ENCODE measurements at places on chromosomes 3 and 15. TPM values are rescaled to one million over a fixed set of nuclear protein-coding genes. Genes with fewer than 3 reads are reported as not detected.

- DNase-seq, result no peak
Measured at GRCh38 chr3:38636464-38636863, 13.0 kb downstream of the SCN5A start.

GRCh38 chr3:97956051-97956450 lies 16.2 kb downstream of the RIOX2 start:
- no peak for DNase-seq

DNA sequence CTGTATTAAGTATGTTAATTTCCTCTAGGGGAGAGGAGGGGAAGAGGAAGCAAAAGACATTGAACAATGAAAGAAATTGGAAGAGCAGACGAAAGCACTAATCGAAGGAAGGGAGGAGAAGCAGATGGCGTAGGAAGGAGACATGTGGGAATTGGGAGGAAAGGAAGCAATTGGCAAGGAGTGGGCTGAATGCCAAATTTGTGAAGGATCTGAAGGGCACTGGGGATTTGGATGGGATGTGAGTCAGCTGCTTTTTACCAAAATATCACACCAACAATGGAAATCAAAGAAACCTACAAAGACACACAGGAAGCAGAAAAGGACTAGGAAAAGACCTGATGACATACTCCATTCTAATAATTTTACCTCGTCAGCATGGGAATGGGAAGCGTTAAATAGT lies 1029.8 kb downstream of the ROBO1 start:
- no peak for DNase-seq

DNA sequence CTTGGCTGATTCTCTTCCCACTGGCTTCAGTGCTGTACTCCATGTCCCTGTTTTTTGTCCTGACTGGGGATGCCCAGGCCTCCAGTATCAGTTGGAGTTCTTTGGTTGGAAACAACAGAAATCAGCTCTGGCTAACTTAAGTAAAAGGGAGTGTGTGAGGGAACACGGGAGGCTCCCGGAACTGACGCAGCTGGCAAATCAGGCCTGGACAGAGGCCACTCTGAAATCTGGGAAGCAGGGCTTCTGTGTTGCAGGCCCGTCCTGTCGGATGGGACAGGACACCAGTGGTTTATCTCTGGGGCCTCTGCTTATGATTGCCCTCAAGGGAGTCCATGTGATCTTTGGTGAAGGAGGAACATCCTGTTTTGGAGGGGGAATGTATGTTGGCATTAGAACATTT lies 124.3 kb downstream of the CHCHD6 start:
- no peak for DNase-seq

DNA sequence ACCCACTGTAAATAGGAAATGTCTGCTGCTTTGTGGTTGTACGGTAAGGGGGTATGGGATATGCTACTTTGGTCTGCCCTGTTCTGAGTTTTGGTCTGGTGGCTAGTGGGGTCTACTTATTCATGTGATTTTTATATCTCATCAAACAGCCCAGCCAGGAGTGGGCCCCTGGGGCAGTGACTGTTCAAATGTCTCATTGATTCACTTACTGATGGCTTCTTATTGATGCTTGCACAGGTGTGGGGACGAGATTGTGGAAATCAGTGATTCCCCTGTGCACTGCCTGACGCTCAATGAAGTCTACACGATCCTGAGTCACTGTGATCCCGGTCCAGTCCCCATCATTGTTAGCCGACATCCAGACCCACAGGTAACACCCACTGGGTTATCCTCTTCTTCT lies 38.5 kb downstream of the STARD5 start:
- DNase-seq, result no peak

DNA sequence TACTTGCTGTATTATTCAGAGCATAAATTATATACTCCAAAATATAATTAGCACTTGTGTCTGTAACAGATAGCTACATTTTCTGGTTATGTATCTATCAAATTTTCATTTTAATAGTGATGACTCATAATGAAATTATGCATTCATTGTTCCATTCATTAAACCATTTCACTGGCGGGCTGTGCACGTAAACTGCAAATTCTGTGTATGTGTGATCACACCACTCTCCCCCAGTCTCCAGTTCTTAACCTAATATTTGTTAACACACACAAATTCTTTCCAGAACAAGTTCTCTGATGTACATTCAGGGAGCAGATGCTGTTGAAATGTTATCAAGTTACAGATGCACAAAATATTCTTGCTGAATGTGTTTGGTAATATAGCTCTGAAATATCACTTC lies 3.8 kb upstream of the KCNMB2 start:
- no peak for DNase-seq

- no peak for DNase-seq
Measured at GRCh38 chr15:52731732-52732470, 52.7 kb upstream of the ATOSA start.

DNA sequence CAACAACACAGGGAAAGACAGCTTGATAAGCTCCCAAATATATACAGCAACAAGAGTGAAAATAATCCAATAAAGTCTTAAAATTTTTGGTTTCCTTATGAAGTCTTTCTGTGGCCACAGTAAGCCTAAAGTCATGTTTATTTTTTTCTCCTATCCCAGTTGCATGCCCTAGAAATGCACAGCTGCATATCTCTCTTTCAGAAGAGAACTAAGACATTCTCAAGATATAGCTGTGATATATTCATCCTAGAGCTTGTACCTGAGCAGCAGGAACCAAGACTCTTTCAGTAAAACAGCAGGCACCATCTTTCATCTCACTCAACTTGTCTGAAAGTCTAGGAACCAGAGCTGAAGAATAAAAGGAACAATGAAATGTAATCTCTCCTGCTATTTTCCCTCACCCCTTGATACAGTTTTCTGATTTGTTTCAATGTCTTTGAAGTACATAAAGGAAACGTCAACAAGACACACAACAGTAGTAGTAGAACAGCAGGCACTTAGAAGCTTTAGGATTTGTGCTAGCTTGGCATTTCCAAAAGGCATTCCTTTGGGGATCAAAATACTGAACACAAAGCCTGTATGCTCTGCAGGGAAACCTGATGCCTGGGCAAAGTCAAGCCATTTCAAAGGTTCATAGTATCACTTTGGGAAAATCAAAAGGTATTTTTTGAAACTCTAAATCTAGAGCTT lies 536.8 kb downstream of the PYDC2 start:
- DNase-seq, result no peak

GRCh38 chr15:46344915-46345314 lies 710.1 kb downstream of the SQOR start:
- DNase-seq, result no peak

- no peak for DNase-seq
Measured at GRCh38 chr3:40268802-40269524, 40.5 kb upstream of the EIF1B start.

- DNase-seq, result no peak
Measured at GRCh38 chr15:39530480-39531342, 50.2 kb upstream of the THBS1 start.

- DNase-seq, result no peak
Measured at GRCh38 chr3:14439501-14440167, 37.2 kb downstream of the SLC6A6 start.

- no peak for DNase-seq
Measured at GRCh38 chr3:56633602-56634535, 49.2 kb downstream of the TASOR start.

DNA sequence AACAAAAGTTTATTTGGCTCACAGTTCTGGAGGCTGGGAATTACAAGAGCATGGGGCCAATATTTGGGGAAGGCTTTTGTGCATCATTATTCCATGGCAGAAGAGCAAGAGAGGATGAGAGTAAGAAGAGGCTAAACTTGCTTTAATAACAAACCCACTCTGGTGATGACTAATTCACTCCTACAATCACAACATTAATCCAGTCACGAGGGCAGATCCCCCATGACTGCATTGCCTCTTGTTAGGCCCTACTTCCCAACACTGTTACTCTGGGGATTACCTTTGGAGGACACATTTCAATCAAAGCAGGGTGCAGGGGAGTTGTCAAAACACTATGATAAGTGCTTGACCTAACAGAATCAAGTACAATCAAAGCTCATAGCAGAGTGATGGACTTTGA lies 181.7 kb downstream of the BBX start:
- DNase-seq, result no peak

DNA sequence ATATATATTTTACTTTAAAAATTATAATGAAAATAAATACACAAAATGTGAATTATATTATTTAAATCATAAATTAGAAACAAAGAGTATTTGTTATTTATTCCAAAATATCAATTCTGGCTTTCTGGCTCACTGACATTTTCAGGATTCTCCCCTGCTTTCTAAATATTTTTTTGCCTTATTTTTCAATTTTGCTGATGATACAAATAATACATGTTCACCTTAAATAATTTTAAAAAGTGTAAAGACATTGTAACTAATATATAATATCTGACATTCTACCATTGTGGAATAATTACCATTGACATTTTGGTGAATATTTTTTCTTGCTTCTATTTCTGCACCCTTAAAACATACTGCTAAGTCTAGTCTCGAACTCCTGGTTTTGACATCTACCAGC lies 325.9 kb upstream of the CBLB start:
- DNase-seq, result no peak

GRCh38 chr3:48739617-48739954 lies 22.6 kb upstream of the IP6K2 start:
- DNase-seq, result no peak

GRCh38 chr15:78341057-78341987 lies 1.2 kb downstream of the CRABP1 start:
- DNase-seq, result no peak

DNA sequence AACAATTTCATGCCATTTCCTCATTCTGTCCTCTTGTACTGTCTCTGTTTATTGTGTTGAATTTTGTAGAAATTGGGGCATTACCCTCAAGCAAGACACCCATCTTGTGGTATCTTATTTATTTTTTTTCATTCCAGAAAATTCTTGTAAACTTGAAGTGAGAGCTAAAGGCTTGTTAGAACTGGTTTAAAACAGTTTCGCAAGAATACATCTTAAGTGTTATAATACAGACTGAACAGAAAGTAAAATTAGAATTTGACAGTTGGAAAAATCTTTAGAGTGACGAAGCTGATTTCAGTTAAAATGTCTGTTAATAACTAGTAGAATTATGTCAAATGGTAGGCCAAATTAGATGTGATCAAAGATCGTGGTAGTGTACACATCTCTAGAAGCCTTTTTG lies 26.9 kb downstream of the RNF13 start:
- DNase-seq, result no peak

DNA sequence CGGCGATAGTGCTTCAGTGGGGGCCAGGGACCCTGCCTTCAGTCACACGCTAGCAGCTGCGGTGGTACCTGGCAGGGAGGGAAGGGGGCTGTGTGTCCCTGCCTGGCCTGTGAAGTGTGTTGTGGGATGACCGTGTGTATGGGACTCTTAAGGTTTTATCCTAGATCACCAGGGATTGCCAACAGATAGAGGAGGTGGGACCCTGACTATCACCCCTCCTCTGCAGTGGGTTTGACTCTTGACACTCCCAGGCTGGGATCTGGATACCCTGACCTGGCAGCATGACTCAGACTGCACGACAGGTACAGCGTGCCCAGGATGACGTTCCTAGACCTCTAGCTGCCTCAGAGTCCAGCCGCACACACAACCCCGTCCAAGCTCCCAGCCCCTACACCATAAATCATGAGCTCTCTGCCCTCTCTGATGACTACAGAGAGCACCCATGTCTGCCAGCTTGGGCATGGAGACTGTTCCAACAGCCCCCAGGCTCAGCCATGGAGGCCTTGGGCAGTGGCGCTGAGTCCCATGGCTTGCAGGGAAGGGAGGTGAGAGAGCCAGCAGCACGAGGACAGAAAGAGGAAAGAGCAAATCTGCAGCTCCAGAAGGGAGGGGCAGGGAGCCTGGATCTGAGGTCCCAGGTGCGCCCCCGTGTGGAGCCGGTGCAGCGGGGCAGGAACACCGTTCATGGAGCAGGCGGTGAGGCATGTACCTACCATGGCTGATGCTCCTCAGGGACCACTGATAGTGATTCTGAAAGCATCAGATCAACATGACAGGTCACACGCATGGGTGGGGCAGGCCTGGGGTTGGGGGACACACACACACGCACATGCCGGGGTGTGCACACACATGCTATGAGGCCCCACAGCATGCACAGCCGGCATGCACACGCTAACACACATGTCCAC lies 71.0 kb downstream of the ADAMTS7 start:
- peak; percentile 31 for DNase-seq

- DNase-seq, result no peak
Measured at GRCh38 chr3:106643684-106644161, 733.5 kb upstream of the CCDC54 start.

Gene LXN
- total RNA-seq, result 2.3 TPM

Gene CASR
- 0.16 TPM for total RNA-seq

Gene VPS39
- total RNA-seq, result 45.6 TPM

Gene GOLGA8H
- total RNA-seq, result not detected

Gene BMF
- total RNA-seq, result 7.1 TPM

Gene OSTN
- not detected for total RNA-seq

Gene MNS1
- total RNA-seq, result not detected

Gene CPN2
- 0.08 TPM for total RNA-seq

Gene TRPC1
- total RNA-seq, result 1.4 TPM

Gene EFHB
- 0.71 TPM for total RNA-seq

Gene SECISBP2L
- 18.8 TPM for total RNA-seq

Data from activated T-cell treated with anti-CD3 and anti-CD28 coated beads, Interleukin-2, amount 50 U/mL, for 4 hours (primary cell).